ENCODE measurements at places on chromosomes 1 and 21.

DNA sequence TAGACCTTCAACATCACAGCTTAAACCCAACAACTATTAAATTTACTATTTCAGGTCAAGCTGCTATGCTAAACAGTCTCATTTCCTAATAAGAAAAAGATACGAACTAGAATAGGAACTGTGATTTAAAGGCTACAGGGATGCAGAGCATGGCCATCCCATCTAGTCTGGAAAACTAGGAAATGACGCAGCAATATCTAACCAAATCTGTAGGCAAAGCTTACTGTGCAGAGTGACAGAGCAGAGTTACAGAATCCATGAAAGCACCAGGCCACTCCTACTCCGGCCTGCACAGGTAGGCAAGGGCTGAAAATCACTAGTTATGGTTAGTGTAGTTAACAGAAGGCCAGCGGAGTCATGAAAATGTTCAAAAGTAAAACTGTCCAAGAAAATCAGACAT is 2.1 kb downstream of the HLCS start:
- DNase-seq = no peak

- DNase-seq = no peak
Measured at GRCh38 chr21:31892686-31893085, 19.9 kb downstream of the HUNK start.

DNA sequence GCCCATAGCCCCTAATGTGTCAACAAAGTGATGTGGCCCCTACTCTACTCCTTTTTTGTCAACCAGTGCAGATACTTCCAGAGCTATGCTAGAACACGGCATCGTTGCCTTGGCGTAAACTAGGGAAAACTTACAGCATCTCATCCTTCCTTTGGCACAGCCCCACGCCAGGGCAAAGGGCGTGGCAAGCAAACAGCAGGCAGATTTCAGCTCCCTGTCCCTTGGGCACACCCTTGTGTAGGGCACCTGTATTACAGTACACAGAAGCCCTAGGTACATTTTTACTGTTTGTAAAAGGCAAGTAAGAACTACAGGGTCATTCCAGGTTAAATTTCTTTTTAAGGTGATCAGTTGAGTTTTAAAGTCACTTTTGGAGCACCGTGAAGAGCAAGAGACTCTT is 29.3 kb downstream of the PRDX6 start:
- no peak for DNase-seq

- no peak for DNase-seq
Measured at GRCh38 chr1:223513309-223513708, 120.1 kb downstream of the CCDC185 start.

DNA sequence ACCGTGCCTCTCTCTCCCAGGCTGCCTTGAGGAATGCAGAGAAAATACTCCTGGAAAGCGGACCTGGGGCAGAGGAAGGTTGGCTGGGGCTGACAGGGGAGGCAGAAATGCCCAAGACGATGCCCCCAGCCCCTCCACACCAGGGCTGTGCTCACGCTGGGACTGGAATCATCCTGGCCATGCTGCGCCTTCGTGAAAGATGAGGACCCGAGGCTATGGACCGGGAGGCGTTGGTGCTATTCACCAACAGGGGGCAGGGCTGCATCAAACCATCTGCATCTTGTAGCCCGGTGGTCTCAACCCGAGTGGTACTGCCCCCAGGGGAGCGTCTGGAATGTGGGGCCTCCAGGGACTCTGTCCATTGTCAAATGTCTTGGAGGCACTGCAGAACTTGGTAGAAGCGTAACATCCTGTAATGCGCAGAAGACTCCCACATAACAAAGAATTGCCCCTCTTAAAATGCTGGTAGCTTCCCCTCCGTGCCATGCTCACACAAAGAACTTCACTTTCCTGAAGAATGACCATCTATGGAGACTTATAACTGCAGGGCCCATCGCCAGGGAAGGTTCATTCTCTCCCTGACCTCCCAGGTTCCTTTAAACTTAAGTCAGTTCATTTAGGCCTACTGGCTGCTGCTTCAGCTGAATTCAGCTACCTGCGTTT is 251.2 kb downstream of the RRAGC start:
- no peak for DNase-seq

- no peak for DNase-seq
Measured at GRCh38 chr1:238981317-238981933, 404.9 kb upstream of the CHRM3 start.

DNA sequence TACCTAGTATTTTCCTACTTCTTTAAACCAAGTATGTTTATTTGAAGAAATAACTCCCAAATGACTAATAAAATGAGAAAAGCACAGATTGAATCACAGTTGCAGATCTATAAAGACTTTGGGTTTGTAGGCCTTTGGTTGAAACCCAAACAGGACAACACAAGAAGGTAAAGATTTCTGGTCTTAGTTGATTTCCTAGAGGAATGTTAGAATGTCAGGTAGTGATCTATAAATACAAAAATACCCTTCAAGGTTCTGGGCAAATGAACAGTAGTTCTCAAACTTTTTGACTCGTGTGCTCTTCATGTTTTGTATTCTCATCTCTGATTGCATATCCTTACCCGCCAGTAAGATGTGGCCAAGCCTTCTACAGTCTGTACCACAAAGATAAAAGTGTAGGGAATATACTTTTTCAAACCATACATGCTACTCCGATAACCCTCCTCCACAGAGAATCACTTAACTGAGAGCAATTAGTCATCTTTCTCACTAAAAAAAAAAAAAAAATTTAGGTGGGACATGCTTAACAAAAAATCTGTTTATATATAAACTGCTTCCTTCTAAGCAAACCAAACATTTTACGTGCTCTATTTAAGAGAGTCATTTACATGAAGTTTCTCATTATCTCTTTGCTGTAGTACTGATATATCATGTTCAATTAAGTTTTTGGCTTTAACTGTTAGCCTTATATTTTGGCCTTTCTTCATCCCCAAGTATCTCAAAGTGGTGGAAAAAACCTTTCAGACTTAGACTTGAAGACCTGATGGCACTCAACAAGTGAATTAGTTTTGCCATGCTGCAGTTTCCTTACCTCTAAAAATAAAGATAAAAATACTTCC is 36.0 kb downstream of the CNIH4 start:
- DNase-seq = no peak

GRCh38 chr1:247173431-247173830 is 1.6 kb upstream of the ZNF124 start:
- DNase-seq = no peak

- no peak for DNase-seq
Measured at GRCh38 chr1:844472-845026, 79.2 kb upstream of the SAMD11 start.

DNA sequence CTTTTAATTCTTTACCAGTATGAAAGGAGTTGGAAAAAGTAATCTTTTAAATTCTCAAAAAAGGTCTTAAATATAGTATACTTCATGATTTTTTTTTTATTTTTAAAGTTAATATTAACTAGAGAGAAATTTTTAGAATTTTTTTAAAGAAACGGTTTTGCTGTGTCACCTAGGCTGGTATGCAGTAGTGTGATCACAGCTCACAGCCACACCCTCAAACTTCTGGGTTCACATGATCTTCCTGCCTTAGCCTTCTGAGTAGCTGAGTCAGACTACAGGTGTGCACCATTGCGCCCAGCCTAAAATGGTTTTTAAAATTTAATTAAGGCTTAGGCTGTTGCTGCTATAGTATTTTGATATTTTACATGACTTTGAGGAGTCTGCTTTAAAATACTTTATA is 52.4 kb downstream of the TLCD4 start:
- no peak for DNase-seq

GRCh38 chr1:67213164-67213563 is 46.9 kb downstream of the IL23R start:
- DNase-seq = no peak

Measured in fibroblast of the conjunctiva (primary cell).